ENCODE measurements at places on chromosomes 13 and 19. TPM values are rescaled to one million over a fixed set of nuclear protein-coding genes. Genes with fewer than 3 reads are reported as not detected.

- no peak for DNase-seq
Measured at GRCh38 chr13:81686877-81687276, 1346.0 kb upstream of the SPRY2 start.

- DNase-seq, result no peak
Measured at GRCh38 chr13:98771838-98772611, 19.6 kb upstream of the SLC15A1 start.

Gene ATP1A3
- total RNA-seq, result 0.09 TPM

DNA sequence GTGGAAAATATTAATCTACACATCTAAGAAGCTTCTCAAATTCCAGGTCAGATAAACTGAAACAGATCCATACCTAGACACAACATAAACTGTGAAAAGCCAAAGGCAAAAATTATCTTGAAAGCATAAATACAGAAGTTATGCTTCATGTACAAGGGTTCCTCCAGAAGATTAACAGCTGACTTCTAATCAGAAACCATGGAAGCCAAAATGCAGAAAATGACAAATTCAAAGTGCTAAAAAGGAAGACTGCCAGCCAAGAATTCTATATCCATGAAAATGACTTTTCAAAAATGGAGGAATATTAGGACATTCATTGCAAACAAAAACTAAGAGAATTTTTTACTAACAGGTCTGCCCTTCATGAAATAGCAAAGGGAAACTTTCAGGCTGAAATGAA lies 72.8 kb downstream of the MYO16 start:
- DNase-seq, result no peak

GRCh38 chr13:60957816-60958215 lies 457.8 kb downstream of the PCDH20 start:
- DNase-seq, result no peak

Gene C19orf85
- not detected for total RNA-seq

DNA sequence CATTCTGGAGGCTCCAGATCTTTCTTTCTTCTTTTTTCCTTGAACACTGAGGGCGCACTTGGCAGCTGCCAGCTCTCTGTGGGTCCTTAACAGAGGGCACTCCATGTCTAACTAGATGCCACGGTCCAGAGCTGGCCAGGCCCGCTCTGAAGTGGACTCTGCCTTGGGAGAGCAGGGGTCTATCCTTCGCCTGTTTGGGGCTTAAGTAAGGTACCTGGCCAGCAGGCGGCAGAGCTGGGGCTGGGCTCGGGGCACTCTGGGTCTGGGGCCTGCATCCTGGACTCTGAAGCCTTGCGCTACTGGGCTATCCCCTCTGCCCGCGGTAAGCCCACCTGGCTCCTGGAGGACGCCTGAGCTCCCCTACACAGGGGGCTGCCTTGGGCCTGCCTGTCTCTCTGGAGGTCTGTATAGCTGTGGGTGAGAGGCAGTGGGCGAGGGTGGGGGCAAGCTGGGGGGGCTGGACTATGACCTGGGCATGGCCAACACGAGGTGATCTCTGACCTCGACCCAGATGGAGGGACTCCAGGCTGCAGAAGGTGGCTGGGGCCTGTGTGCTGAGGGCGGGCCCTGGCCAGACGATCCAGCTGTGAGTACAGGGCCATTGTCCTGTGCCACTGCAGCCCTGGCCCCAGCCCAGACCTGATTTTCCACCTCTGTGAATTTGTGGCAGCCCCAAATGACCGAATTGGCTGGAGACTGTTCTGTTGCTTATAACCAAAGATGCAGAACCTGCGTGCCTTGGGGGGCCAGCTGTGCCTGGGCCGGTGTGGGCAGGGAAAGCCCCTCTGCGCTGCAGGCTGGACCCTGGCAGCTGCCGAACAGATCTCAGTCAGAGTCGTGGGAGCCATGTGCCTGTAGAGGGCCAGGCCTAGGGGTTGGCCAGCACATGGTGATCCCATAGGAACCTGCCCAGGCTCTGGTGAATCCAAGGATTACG lies 26.5 kb downstream of the CEBPG start:
- DNase-seq, result no peak

- DNase-seq, result no peak
Measured at GRCh38 chr13:52599037-52599847, 43.0 kb upstream of the HNRNPA1L2 start.

Gene CEACAM1
- 11.2 TPM for total RNA-seq

GRCh38 chr19:5170329-5170745 lies 170.3 kb downstream of the PTPRS start:
- DNase-seq, result no peak

GRCh38 chr13:72061613-72062012 lies 194.6 kb upstream of the DACH1 start:
- no peak for DNase-seq

DNA sequence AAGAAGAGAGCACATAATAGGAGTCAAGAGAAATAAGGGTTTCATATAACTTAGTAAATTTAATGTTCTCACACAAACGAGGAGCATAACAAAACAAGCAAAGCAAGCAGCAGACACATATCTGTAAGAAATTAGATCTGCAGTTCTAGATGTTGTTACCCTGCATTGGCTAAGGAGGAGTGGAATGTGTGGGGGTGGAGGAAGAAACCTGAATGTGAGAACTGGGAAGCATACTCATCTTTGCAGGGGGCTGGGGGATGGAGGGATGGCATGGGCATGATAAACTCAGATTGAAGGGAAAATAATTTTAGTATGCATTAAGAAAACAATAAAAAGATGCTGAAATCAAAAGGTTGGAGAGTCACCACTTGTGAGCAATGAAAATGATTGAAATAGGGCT lies 255.0 kb downstream of the LIG4 start:
- DNase-seq, result no peak

- no peak for DNase-seq
Measured at GRCh38 chr13:49958321-49958720, 22.2 kb upstream of the SPRYD7 start.

Gene GALP
- not detected for total RNA-seq

GRCh38 chr19:12695997-12696365 lies 450 bp downstream of the FBXW9 start:
- DNase-seq, result no peak

- peak; percentile 93 for DNase-seq
Measured at GRCh38 chr19:49157445-49158224, at the start of gene TRPM4. TRPM4 (plus strand) TSS chr19:49157792; CDS start chr19:49157867, 75 bp downstream.

DNA sequence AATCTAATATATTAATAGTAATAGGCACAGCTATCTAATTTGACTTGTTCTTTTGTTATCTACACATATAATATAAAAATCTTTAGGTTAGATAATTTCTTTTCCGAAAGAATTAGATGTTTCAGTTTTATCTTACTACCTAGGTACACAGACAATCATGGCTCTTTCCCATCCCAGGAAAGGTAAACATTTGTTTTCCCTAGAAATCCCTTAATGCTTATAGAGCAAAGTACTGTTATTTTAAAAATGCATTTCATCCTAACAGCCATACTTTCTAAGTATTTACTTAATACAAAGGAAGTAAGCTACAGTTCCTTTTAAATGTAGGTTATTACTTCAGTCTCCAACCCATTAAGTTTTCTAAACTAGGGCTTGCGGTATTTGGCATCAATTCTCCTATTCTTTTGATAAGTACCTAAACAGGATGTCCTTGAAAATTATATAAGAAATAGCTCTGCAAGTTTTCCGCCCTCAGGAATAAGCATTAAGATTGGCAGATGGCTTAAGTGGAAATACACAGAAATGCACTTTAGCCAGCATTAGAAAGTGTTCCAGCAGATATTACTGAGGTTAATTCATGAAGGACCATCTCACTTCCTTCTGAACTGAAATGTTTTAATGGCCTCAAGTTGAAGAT lies 616.2 kb upstream of the SPRY2 start:
- DNase-seq, result no peak

DNA sequence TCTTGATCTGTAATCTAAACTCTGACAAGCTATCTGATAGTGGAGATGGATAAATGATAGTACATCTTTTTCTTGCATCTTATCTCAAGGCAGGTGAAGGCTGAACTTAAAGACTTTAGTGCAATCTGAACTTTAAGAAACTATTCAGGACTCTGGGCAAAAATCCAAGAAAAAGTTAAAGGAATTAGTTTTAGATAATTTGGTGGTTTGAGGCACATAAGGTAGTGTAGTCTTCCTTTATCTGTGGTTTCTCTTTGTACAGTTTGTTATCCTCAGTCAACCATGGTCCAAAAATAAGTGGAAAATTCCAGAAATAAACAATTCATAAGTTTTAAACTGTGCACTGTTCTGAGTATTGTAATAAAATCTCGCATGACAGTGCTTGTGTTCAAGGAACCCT lies 172.9 kb downstream of the UGGT2 start:
- no peak for DNase-seq

- DNase-seq, result no peak
Measured at GRCh38 chr19:13128583-13128982, 10.5 kb downstream of the NACC1 start.

Gene PSG6
- not detected for total RNA-seq

Gene S1PR5
- total RNA-seq, result 1.2 TPM

DNA sequence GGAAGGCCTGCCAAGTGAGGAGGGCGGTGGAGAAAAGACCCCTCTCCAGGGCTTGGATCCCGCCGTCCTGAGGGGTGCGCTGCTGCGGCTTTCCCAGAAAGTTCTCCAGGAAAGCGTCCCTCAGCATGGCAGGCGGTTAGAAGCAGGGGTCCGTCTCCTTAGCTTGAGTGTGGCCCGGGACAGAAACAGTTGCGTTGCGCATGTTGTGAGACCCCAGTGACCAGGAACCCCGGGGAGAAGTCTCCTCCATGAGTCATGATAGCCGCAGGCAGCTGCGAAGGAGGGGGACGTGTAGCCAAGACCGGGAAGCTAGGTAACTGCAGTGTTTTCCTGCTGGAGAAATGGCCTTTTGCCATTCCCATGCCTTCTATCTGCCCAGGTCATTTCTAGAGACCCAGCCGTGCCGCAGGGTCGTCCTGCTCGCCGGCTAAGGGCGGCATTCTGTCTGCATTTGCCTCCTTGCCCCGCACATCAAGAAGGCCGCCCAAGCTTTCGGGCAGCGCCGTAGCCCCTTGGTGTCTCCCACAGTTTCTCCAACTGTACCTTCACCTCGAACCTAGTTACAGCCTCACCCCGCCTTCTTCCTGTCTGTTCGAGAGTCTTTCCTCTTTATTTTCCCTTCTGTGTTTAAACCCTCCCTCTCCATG lies 64.3 kb downstream of the TM9SF2 start:
- no peak for DNase-seq

GRCh38 chr13:42964761-42965161 lies 27.3 kb downstream of the EPSTI1 start:
- peak; percentile 50 for DNase-seq

DNA sequence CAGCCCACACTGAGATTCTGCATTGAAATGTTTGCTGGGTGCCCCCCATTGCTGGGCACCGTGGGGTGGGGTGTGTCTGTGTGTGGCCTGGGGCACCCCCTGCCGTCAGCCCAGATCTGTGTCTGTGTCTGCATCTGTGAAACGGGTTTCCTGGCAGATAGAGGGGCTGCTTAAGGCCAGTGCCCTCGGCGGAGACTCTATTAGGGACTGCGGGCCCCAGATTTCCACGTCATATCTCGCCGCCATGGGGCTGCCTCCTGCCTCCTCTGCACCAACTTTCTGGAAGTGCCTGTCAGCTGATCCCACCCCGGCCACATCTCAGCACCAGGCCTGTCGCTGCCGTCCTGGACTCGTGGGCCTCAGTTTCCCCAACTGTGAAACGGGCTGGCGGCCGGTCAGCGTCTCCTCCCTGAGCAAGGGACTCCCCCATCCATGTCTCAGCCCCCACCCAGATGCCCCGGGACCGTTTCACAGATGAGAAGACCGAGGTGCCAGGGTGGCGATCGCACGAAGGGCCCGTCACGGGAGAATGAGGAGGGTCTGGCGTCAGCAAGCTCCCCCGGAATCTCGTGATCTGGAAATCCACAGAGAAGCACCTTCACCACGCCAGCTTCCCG lies 21.4 kb downstream of the ARID3A start:
- DNase-seq, result no peak

Gene STOML3
- 5.1 TPM for total RNA-seq

GRCh38 chr19:8569066-8569771 lies 8.0 kb downstream of the MYO1F start:
- DNase-seq, result no peak

Gene ZNF234
- total RNA-seq, result 9.7 TPM

Gene NBEA
- 26.5 TPM for total RNA-seq

DNA sequence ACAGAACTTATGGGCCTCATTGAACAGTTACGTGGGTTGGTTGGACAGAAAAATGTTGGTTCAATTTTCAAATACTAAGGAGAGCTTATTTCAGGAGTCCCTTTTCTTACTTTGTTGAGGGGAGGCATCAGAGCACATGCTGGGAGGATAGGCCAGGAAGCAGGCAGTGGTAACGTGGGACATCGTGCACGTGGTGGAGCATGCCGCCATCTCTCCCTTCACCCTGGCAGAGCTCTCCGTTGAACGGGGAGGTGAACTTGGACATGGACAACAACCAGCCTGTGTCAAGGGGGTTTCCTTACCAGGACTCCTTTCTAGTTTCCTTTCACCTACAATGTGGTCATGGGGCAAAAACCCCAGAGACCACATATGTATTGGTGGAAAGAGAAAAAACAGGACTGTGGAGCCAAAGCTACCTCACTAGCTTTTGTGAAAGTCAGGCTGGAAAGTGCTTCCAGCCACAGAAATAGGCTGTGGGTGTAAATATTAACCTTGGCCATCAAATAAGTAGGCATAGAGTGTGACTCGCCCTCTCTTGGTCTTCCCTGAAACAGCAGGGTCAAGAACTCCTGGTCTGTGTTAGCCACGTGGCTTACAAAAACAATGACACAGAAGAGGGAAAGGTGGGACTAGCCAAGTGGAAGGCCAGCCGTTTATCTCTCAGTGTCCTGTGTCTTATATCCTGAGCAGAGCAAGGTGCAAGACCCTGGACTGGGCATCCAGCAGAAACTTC lies 14.4 kb downstream of the MICOS13 start:
- no peak for DNase-seq

GRCh38 chr19:5225486-5226345 lies 114.9 kb downstream of the PTPRS start:
- no peak for DNase-seq

Gene CFAP97D2
- 3.7 TPM for total RNA-seq

GRCh38 chr13:36323951-36324566 lies 22.1 kb downstream of the SPART start:
- DNase-seq, result no peak

Gene OCEL1
- total RNA-seq, result 39.5 TPM

- no peak for DNase-seq
Measured at GRCh38 chr19:47650700-47651099, 41.8 kb downstream of the BICRA start.

GRCh38 chr19:1491849-1492170 lies 829 bp downstream of the REEP6 start:
- DNase-seq, result no peak

- no peak for DNase-seq
Measured at GRCh38 chr19:38209152-38209551, 14.9 kb downstream of the DPF1 start.

GRCh38 chr13:30382836-30383525 lies 39.3 kb upstream of the UBE2L5 start:
- DNase-seq, result no peak

- no peak for DNase-seq
Measured at GRCh38 chr13:108328848-108329247, 59.3 kb downstream of the TNFSF13B start.

Gene ADGRE3
- total RNA-seq, result 1.6 TPM

Gene CCDC169
- total RNA-seq, result 1.4 TPM
